ENCODE measurements at places on chromosomes 4 and X.

DNA sequence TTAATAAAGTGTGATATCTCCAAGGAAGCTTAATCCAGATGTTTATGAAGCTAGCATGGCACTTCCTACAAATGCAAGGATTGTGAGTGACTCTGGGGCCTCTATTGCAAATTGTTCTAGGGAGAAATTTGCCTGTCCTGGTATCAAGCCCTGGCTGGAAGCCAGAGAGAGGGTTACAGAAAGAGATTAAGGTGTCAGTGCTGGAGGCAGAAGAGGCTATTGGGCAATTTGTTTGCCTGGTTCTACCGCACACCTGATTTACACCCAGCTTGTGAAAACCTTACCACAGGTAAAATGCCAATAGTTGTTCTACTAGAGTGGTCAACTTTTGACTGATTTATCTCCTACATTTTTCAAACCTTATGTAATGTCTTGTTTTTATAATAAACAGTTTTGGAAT lies 186.7 kb upstream of the FAT1 start:
- DNase-seq, result no peak

DNA sequence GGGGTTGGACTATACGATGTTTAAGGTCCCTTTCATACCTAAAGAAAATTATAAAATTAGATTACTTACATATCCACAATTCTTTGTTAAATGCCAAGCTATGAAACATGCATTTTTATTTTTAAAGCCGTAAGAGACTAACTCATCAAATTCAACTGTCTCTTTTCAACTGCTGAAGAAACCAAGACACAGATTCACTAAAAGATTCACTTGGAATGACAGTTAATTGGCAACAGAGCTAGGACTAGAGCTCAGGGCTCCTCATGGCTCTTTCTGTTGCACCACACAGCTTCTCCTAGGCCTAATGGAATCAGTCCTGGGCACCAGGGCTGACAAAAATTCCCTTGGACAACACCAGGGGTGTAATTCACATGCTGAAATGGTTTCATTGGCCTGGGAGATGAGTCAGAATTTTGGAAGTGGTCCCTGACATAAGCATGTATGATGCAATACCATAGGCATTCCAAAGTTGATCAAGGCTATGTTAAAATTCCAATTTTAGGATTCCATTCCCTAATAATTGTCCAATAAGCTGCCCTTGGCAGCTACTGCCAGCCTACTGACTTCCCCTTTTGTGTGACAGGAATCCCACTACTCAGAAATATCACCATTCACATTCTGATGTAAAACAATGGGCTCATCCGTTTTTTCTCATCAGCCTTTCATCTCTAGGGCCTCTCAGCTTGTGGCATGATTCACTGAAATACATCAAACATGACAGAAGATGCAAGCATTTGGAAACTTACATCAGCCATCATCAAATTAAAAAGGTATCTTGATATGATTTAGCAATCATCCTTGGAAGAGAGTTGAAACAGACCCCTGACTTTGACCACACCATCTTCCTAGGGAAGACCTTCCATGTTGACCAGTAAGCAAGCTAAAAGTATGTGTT lies 54.2 kb downstream of the PLAC1 start:
- no peak for DNase-seq

DNA sequence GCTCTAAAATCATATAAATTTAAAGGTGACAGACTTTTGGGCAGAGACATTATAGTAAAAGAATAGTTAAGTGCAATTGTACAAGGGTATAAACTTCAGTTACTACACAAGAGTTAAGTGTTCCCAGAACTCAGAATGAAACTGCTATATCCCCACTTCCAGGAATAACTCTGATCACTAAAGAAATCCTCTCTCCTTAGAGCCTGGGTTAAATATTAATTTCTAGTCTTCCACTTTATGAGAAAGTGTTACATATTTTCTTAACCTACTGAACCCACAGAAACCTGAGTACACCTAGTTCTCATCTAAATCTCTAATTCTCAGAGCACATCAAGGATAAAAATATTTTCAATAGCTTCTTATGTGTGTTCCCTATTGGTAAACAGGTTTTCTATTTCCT lies 99.1 kb upstream of the USP38 start:
- no peak for DNase-seq

DNA sequence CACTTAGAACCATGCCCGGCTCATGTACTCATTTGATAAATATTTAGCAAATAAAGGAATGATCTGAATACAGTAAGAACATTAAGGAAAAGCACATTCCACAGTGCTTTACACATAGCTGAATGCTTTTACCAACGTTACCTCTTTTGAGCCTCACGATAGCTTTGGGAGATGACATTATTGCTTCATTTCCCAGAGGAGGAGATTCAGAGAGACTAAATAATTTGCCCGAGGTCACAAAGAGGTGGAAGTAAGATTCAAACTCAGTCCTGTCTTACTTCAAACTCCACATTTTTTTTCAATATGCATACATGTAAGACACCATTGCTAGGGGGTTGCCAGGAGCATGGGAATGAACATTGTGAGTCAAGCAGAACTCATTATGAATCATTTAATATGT lies 538.5 kb downstream of the BCOR start:
- DNase-seq, result no peak

GRCh38 chr4:116323606-116324005 lies 761.8 kb downstream of the TRAM1L1 start:
- DNase-seq, result no peak

- no peak for DNase-seq
Measured at GRCh38 chr4:88713782-88714181, 16.2 kb upstream of the NAP1L5 start.

DNA sequence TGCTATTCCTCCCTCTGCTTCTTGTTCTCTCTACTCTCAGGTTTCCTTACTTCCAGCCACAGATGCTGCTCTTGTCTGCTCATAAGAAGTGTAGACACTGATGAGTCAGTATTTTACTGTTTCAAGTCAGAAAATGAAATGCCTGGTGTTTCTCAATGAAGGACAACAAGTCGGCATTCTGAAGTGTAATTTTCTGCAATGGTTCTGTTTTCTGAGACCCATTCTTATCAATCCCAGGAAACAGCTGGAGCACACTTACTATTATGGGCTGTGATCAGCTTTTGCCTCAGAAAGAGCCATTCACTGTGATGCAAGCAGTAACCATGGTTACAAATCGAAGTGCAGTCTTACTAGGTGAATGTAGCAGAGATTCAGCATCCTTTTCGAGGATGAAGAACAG lies 42.0 kb downstream of the SLC4A4 start:
- DNase-seq, result no peak

DNA sequence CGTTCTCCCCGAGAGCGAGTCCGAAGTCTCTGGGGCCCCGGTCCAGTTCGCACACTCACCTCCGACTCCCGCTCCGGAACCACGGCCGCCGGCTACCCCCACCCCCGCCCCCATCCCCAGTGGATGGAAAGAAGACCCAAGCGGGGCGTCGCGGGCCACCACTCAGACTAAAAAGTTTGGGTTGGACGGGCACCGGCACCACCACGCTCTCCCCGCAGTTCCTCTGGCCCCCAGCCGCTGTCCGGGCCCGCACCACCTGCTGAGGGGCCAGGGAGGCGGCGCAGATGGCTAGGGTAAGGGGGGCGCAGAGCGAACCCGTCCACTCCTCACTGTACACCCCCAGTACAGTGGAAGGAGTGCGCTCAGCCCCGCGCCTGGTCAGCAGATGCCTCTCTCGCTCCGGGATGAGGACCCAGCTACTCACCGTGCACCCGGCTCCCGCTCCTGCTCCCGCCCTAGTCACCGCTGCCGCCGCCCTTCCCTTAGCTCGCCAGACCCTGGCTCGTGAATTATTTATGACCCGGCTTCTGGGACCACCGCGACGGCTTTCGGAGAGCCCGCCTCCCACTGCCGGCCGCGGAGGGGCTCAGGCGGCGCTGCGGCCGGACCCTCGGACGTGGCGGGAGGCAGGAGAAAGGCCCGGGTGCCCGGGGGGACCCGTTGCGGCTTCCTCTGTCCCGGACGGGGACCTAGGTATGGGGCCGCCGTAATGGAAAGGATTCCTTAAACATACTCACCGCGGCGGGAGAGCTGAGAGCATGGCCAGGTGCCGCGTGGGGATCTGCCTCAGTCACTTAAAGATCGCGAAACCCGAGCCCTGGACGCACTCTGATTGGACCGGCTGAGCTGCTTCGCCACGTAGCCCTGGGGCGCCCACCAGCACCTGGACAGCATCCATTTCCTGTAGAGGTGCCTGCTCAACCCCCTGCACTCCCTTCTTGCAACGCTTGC lies at the start of gene PROM1:
PROM1 (minus strand) TSS at position 783 of the 951 bp plus-strand sequence. CDS start 8,117 bp downstream, outside the sequence.
- DNase-seq, result no peak

DNA sequence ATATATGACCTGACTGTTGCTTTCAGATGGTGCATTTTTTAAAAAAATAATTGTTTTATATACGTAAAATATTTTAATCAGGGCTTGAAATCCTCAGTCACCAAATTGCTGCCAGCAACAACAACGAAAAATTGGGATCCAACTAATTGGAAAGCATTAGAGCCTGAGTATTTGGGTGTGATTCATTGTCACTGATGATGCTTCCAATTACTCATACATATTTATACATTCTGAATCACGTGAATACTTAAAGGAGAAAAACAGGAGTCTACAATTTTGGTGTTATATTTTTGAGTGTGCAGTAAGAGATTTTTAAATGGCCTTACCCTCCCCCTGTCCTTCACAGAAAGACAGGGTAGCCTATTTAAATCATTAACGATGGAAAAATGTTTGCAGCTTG lies 765.6 kb upstream of the TENM3 start:
- DNase-seq, result no peak

DNA sequence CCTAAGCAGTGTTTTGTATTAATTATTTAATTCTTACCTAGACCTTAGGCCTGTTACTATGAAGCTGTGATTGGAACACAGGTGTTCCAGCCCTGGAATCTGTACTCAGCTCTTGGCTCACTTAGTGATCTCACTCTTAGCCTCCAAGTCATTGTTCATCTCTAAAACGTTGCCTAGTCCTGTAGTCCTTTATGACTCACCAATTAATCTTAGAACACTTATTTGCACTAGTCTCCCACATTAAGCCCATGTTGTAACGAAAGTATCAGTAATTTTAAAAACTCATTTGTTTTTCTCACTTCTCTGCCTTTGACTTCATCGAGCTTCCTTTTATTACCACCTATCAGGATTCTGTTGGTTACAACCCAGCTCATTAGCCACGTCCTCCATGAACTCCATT lies 1224.7 kb upstream of the TENM3 start:
- no peak for DNase-seq

DNA sequence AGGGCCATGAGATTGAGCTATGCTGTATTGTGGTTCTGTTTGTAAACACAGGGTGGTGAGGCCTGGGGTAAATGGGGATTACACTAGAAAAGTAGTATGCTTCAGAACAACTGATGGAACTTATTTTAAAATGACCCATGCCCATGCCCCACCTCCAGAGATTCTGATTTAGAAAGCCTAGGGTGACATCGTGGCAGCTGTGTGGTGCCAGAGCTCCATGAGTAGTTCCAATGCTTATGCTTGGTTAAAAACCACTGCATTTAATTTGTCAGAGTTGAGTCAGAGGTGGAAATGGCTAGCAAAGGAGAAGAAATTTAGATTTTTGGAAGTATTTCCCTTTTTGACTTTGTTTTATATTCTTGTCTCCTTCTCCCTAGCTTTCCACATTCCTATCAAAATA lies 63.4 kb upstream of the PDE5A start:
- no peak for DNase-seq

DNA sequence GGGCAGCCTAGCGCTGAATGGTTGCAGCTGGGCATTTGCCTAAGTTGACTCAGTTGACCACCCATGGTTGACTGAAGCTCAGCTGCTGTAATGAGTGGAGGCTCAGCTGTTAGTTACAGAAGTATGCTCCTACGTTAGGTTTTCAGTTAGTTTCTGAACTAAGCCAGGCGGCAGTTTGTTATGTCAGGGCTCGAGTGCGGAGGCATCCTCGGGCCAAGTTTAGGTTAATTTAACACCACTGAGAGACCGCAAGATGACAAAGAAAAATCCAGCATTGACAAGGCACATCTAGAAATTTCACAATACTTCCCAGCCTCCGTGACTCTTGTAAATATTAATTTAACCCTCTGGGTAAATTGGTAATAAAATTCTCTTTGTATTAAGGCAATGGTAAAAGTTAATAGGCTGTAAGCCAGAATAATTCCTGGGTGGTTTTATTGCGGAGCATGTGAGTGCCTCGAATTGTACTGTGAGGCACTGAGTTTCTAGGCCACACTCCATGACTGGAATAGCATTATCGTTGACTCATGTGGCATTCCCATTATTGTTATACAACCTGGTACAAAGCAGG lies 33.1 kb upstream of the CDKN2AIP start:
- no peak for DNase-seq

DNA sequence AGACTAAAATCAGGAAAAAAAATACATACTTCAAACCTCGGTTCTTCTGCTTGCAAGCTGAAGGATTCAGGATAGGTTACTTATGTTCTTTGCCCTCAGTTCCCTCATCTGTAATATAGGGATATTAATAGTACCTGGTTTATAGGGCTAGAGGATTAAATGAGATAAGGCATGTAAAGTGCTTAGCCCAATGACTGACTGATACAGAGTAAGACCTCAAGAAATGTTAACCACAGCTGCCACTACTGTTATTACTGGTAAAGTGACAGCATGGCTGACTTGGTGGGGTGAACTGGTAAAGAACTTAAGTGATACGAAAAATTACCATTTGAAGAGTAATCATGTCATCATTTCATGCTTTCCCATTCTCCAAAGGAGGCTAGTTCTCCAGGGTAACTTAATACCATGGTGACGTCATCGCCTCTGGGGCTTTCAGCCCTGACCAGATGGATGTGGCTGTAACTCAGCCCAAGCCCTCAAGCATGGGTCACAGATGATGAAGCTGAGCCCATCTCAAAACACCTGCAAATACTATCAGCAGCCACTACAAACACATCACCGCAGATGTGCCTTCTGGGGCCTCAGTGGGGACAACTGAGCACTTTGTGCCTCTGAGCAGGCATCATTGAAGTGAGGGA lies 44.5 kb upstream of the SCML1 start:
- no peak for DNase-seq

DNA sequence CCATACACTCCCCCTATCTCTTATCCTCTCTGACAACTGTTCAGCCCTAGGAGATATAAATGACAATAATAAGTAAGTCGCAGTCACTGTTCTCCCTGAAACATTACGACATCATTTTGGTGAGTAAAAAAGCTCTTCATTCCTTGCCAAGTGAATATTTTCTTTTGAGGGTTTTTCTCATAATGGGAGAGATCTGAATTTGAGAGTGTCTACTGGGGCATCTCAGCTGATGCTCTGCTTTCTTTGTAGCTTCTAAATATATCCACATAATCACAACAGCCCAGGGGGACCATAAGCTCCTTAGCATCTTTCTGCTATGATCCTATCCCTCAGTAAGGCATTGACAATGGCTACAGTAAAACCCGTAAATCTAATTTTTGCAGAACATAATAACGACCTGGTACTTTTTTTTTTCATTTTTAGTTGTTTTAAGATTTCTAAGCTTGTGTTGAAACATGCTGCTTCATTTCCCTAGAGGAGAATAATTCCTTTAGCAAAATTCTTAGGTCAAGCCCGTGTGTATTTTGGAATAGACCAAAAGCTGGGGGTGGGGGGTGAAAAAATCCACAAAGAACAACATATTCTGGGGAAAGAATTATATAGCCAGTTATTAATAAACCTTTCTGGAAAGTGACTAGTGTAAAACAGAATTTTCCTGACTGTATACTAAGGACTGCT lies 78.1 kb upstream of the GPM6B start:
- DNase-seq, result no peak

GRCh38 chr4:54101190-54102041 lies 1.5 kb downstream of the GSX2 start:
- no peak for DNase-seq

Measured in stimulated activated CD8-positive, alpha-beta memory T cell treated with anti-CD3 and anti-CD28 coated beads, Interleukin-12 subunit alpha, Interleukin-12 subunit beta, amount 100 ng/mL, for 4 hours (primary cell).